IgD-negative memory B cell (primary cell): ENCODE measurements at places on chromosomes 16 and 17. TPM values are rescaled to one million over a fixed set of nuclear protein-coding genes. Genes with fewer than 3 reads are reported as not detected.

The ARHGAP44 gene
- polyA plus RNA-seq = 0.90 TPM

The GP1BA gene
- polyA plus RNA-seq = 0.26 TPM

The WFIKKN2 gene
- polyA plus RNA-seq = not detected

The CRHR1 gene
- polyA plus RNA-seq = not detected

The CLEC19A gene
- not detected for polyA plus RNA-seq

The CTRB2 gene
- polyA plus RNA-seq = not detected

The NLRC3 gene
- polyA plus RNA-seq = 19.8 TPM

The SBK1 gene
- polyA plus RNA-seq = 0.68 TPM

The MT1F gene
- 9.7 TPM for polyA plus RNA-seq

The PYDC1 gene
- polyA plus RNA-seq = not detected

The CDRT15 gene
- not detected for polyA plus RNA-seq

The EVI2A gene
- 30.2 TPM for polyA plus RNA-seq

The PPP1R27 gene
- not detected for polyA plus RNA-seq

The CYGB gene
- 2.1 TPM for polyA plus RNA-seq

The SF3B3 gene
- 122 TPM for polyA plus RNA-seq

The CACNG5 gene
- not detected for polyA plus RNA-seq

The SHISA6 gene
- not detected for polyA plus RNA-seq

The CCL3 gene
- 1.2 TPM for polyA plus RNA-seq

The KRTAP16-1 gene
- polyA plus RNA-seq = not detected

The CACNB1 gene
- 0.45 TPM for polyA plus RNA-seq

The COPZ2 gene
- polyA plus RNA-seq = 1.7 TPM

The BICDL2 gene
- polyA plus RNA-seq = not detected

The EZH1 gene
- 37.4 TPM for polyA plus RNA-seq

The OTOP3 gene
- not detected for polyA plus RNA-seq

The KRTAP4-2 gene
- not detected for polyA plus RNA-seq

The CBLN1 gene
- polyA plus RNA-seq = not detected

The FBXO39 gene
- polyA plus RNA-seq = not detected

The SLC6A2 gene
- not detected for polyA plus RNA-seq

The TRPV2 gene
- polyA plus RNA-seq = 73.6 TPM

The PDK2 gene
- 38.8 TPM for polyA plus RNA-seq

The PRSS21 gene
- 10.4 TPM for polyA plus RNA-seq

The PPP1R1B gene
- not detected for polyA plus RNA-seq

The ZG16 gene
- polyA plus RNA-seq = not detected

The VAT1L gene
- not detected for polyA plus RNA-seq

The CSH1 gene
- polyA plus RNA-seq = not detected

The ZSCAN10 gene
- not detected for polyA plus RNA-seq

The SLFN14 gene
- polyA plus RNA-seq = not detected

The PAM16 gene
- 40.4 TPM for polyA plus RNA-seq

The TRAF4 gene
- 13.8 TPM for polyA plus RNA-seq

The DBNDD1 gene
- polyA plus RNA-seq = 9.4 TPM

The DYNLRB2 gene
- not detected for polyA plus RNA-seq

The EPX gene
- polyA plus RNA-seq = not detected

The SLFN13 gene
- polyA plus RNA-seq = 7.1 TPM

The ITGAX gene
- polyA plus RNA-seq = 6.2 TPM

The ASPHD1 gene
- polyA plus RNA-seq = not detected

The SKAP1 gene
- polyA plus RNA-seq = 11.5 TPM

The ABCA9 gene
- not detected for polyA plus RNA-seq

The PSMD7 gene
- 96.1 TPM for polyA plus RNA-seq

The NLRC5 gene
- 134 TPM for polyA plus RNA-seq

The GPRC5B gene
- not detected for polyA plus RNA-seq

The SEPTIN1 gene
- 161 TPM for polyA plus RNA-seq

The NT5M gene
- polyA plus RNA-seq = 2.4 TPM

The MYL11 gene
- 1.7 TPM for polyA plus RNA-seq

The KRT24 gene
- not detected for polyA plus RNA-seq

The AURKB gene
- 0.34 TPM for polyA plus RNA-seq

The WNT3 gene
- polyA plus RNA-seq = 0.14 TPM

The SLC13A2 gene
- not detected for polyA plus RNA-seq

The TNS4 gene
- not detected for polyA plus RNA-seq

The STXBP4 gene
- 0.90 TPM for polyA plus RNA-seq
